Left ventricle myocardium inferior (tissue), 1 donor: ENCODE measurements at places on chromosomes 2 and 18. TPM values are rescaled to one million over a fixed set of nuclear protein-coding genes. Genes with fewer than 3 reads are reported as not detected.

- no peak overlapping the region for H3K4me3 ChIP-seq
- peaks cover 19% of the 10 kb centered on the region for H3K27me3 ChIP-seq
- H3K4me1 ChIP-seq: no peaks in the 10 kb centered on the region
- DNase-seq: no peak
Observed at GRCh38 chr2:23685706-23686105, 241.2 kb downstream of the ATAD2B start.

GRCh38 chr2:118806797-118807667, 40.4 kb downstream of the EN1 start:
- H3K4me3 ChIP-seq: no peak overlapping the region
- peaks cover 97% of the 10 kb centered on the region for H3K27me3 ChIP-seq
- H3K27ac ChIP-seq: no peak overlapping the region
- H3K36me3 ChIP-seq: no peaks in the 10 kb centered on the region
- H3K4me1 ChIP-seq: no peaks in the 10 kb centered on the region
- no peak for DNase-seq

GRCh38 chr18:37332219-37332618, 233.4 kb downstream of the CELF4 start:
- H3K27ac ChIP-seq: no peak overlapping the region
- no peak overlapping the region for H3K4me3 ChIP-seq
- no peak for DNase-seq
- H3K27me3 ChIP-seq: peaks cover 49% of the 10 kb centered on the region
- H3K4me1 ChIP-seq: no peaks in the 10 kb centered on the region

DNA sequence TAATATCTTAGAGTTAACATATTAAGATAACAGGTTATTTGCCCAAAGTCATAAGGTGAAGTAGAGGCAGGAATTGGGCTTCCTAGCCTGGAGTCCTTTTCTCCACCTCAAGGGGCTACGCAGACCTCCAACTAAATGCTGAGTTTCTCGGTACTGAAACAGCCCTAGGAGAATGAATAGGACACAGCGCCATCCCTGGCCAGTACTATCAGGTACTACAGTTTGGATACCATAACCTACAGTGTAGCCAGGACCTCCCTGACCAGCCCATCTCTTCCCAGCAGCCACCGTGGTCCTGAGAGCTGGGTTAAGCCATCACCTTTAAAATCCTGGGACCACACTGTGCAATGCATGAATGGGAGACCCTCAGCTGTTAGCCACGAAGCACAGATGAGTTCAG, 15.7 kb downstream of the CASP8 start:
- peaks cover 52% of the 10 kb centered on the region for H3K36me3 ChIP-seq
- no peaks in the 10 kb centered on the region for H3K27me3 ChIP-seq
- H3K4me3 ChIP-seq: no peak overlapping the region
- H3K4me1 ChIP-seq: no peaks in the 10 kb centered on the region
- H3K27ac ChIP-seq: no peak overlapping the region
- no peak for DNase-seq

DNA sequence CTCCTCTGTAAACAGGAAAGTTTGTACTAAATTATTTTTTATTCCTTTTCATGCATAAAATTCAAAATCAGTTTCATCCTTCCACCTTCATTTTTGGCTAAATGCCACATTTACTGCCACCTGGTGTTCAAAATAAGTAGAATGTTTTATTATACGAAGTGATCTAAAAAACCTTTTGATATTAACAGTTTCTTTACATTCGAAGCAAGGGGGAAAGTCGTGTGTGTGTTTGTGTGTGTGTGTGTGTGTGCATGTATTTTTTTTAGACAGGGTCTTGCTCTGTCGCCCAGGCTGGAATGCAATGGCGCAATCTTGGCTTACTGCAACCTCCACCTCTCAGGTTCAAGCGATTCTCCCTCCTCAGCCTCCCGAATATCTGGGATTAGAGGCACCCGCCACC, 9.0 kb upstream of the SCN9A start:
- H3K4me3 ChIP-seq: no peak overlapping the region
- H3K4me1 ChIP-seq: no peaks in the 10 kb centered on the region
- H3K36me3 ChIP-seq: no peaks in the 10 kb centered on the region
- H3K27ac ChIP-seq: no peak overlapping the region
- H3K27me3 ChIP-seq: no peaks in the 10 kb centered on the region
- DNase-seq: no peak

GRCh38 chr2:176777262-176777661, 435.3 kb upstream of the HNRNPA3 start:
- H3K27me3 ChIP-seq: no peaks in the 10 kb centered on the region
- H3K4me1 ChIP-seq: no peaks in the 10 kb centered on the region
- DNase-seq: no peak
- H3K4me3 ChIP-seq: no peak overlapping the region
- H3K36me3 ChIP-seq: no peaks in the 10 kb centered on the region

DNA sequence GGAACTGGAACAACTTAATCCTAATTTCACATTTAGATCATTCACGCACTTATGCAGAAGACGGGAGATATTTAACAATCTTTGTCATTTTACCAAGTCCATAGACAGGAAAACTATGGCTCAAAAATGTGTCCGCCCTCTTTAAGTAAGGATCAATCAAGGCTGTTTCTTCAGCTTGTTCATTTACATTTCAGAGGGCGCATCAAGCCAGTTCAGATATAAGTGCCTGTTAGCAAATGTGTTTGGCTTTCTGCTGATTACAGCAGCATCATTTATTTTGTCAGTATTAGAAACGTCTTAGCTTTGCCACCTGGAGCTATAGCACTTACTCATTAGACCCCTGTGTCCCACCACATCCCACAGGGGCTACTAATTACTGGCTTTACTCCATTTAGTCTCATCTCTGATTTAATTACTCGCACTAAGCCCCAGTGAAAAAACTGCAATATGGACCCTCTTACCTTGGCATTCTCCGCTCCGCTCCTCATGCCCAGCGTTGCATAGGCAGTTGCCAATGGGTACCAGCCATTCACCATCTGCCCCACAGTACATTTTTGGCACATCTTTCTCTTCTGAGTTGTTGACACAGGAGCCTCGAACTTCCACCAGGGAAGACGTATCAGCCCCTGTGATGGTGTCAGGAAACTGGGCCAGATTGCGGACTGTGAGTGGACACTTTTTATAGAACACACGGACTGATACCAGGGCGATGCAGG, 8.7 kb downstream of the EPHA4 start:
- H3K4me1 ChIP-seq: peaks cover 11% of the 10 kb centered on the region
- no peak overlapping the region for H3K27ac ChIP-seq
- no peak for DNase-seq

Gene MYO3B
- total RNA-seq: 0.05 TPM

Gene ALLC
- not detected for total RNA-seq

Gene KCNG3
- total RNA-seq: not detected

Gene REG3A
- not detected for total RNA-seq

Gene FAM237A
- not detected for total RNA-seq
